AG08395 (cell line): ENCODE measurements at places on chromosomes 11 and 22.

- no peak for DNase-seq
Measured at GRCh38 chr11:11289669-11290068, 63.4 kb downstream of the CSNK2A3 start.

DNA sequence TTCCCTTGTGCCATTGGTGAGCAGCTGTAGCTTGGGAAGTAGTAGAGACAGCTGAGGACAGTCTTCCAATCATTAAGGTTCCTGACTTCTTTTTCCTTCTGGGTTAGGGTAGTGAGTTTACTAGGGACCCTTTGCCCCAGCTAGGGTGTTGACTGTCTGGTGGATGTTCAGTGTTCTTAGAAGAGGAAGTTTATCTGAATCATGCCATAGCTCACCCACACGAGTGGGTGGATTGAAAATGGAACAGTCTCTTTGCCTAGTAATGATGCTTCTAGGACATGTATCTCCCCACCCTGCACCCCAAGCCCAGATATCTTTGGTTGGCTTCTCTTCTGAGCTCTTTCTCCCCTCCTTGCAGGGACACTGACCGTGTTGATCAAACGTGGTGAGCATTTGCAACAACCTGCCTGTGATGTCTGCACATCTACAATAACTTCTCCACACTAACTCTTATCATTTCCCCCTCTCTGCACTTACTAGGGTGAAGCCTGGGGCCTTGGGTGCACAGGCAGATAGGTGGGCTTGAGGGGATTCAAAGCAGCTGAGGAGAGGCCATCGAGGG is 57.1 kb upstream of the HORMAD2 start:
- no peak for DNase-seq

GRCh38 chr11:72254299-72254993 is 10.5 kb upstream of the PHOX2A start:
- no peak for DNase-seq

DNA sequence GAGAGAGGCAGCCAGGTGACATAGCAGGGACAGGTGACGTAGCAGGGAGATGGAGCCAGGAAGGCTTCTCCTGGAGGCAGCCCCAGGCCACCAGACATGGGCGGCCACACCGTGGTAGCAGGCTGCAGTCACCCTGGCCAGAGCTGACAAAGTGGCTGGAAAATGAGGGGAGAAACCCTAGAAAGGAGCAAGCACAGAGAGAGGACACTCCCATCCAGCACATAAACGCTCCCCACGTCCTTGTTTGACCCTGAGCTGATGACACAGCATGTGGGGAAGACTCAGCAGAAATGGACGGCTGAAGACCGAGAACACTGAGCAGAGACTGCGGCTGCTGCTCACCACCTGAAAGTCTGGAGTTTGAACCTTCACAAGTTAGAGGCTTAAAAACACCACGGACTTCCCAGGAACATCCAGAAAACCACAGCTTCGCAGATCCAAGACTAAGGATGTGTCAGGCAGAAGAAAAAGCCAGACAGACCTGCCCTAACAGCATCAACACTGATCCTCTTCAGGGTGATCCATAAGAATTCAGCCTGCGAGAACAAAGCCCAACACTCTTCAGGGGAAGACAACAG is 28.7 kb downstream of the DRD4 start:
- DNase-seq, result peak; percentile 88

GRCh38 chr11:127601578-127601977 is 601.0 kb upstream of the KIRREL3 start:
- DNase-seq, result no peak

DNA sequence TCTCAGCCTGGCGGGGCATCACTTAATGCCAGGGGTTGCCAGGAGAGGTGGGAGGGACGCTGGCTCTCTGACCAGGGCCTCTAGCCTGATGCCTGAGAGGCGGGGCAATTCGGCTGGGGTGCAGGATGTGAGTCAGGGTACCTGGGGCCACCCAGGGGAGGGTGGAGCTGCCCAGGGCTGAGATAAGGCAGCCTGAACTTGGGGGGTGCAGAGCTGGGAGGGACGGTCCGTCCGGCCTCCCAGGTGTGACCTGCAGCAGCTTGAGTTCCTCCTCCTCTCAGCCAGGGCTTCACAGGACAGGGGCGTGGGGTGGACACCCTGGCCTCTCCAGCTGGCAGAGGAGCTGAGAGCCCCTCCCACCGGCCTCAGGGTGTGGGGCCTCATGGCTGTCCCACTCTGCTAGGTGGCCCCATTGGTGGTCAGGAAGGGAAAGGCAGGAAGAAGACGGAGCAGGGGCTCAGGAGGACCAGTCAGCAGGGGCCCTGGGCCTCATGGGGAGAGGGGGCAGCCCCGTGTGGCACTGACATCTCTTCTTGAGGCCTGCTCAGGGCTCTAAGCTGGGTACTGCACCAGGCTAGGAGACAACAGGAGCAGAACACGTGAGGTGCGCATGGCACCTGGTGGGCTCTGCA is 942 bp upstream of the RPS6KA4 start:
- DNase-seq, result no peak

GRCh38 chr11:23674866-23675265 is 814.6 kb upstream of the CCDC179 start:
- DNase-seq, result no peak

- DNase-seq, result peak; percentile 79
Measured at GRCh38 chr11:60887556-60887955, 18.8 kb downstream of the PRPF19 start.

DNA sequence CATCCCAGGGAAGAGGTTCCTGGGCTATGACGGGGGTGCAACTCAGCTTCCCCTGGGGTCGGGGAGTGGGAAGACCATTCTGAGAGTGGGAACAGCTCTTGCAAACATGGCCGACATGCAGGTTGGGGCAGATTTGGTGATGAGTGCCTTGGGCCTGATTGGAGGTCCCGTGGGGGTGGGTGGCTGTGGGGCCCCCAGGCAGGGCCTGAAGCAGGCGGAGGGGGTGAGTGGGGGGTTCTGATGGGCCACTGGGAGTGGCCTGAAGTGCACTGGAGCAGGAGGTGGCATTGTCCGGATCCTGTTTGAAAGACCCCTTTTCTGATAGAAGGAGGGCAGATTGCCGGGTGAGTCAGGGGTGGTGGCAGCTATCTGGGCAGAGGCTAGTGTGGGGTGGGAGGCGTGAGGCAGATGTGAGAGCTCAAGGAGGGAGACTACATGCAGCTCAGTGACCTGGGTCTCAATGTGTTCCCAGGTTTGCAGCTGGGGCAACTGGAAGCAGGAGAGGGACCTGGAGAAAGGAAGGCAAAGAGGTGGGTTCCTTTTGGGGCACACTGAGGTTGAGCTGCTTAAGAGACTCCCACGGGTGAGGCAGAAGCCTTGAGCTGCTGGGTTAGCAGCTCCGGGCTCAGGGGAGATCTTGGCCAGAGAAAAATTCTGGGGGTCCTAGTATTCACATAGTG is 15.1 kb downstream of the MYEOV start:
- DNase-seq, result no peak

- DNase-seq, result no peak
Measured at GRCh38 chr11:92249156-92249753, 24.6 kb downstream of the FAT3 start.

GRCh38 chr11:10933455-10934292 is 75.8 kb upstream of the ZBED5 start:
- DNase-seq, result peak; percentile 92

DNA sequence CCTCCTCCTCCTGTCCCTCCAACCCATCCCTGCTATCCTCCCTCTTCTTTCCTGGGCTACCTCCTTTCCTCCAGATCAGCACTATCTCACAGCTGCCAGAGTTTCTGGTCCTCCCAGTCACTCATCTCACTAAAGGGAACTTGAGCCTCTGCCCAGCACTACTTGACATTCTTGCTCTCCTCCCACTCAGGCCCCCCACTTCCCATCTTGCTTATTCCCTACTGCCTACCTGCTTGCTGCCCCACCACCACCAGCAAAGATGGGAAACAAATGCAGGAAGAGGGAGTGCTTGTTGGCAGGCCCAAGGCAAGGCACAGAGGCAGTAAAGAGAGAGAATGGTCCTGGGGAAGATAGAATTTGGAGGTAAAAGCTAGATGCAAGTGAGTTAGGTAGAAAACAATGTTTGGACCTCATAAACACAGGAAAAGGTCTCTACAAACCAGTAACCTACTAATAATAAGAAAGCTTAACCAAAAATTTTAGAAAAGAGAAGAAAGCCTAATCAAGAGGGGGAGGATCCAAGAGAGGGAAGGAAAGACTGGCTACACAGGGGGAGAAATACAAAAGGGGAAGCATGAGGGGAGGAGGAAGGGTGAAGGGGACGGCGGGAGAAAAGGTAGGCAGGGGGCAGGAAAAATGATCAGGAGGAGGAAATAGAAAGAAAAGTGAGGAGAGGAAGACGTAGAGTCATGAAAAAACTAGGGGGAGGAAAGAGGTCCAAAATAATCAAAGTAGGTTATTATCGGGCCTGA is 63.6 kb downstream of the PAK1 start:
- DNase-seq, result no peak

GRCh38 chr11:28241760-28242159 is 133.6 kb downstream of the METTL15 start:
- no peak for DNase-seq
